CD4-positive, alpha-beta T cell treated with Interleukin-15 for 4 hours (primary cell): ENCODE measurements at places on chromosomes 4 and X.

DNA sequence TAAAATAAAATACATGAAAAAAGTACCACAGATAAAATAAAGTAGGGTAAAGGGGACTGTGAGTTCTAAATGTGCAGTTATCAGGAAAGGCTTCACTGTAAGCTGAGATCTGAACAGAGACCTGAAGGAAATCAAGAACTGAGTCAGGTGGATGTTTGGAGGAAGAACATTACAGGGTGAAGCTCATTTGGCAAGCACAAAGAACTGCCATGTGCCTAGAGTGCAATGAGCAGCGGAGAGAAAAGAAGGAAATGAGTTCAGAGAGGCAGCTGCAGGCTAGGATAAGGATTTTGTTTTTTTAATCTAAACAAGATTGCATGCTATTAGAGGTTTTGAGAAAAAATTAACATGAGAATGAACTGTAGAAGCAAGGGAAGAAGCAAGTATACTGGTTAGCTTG, 373.1 kb downstream of the STPG2 start:
- no peak for DNase-seq

- no peak for DNase-seq
Measured at GRCh38 chr4:131207589-131207988, 1941.5 kb upstream of the PCDH10 start.

GRCh38 chrX:46325312-46325877, 219.8 kb downstream of the ZNF674 start:
- DNase-seq: peak; percentile 18

DNA sequence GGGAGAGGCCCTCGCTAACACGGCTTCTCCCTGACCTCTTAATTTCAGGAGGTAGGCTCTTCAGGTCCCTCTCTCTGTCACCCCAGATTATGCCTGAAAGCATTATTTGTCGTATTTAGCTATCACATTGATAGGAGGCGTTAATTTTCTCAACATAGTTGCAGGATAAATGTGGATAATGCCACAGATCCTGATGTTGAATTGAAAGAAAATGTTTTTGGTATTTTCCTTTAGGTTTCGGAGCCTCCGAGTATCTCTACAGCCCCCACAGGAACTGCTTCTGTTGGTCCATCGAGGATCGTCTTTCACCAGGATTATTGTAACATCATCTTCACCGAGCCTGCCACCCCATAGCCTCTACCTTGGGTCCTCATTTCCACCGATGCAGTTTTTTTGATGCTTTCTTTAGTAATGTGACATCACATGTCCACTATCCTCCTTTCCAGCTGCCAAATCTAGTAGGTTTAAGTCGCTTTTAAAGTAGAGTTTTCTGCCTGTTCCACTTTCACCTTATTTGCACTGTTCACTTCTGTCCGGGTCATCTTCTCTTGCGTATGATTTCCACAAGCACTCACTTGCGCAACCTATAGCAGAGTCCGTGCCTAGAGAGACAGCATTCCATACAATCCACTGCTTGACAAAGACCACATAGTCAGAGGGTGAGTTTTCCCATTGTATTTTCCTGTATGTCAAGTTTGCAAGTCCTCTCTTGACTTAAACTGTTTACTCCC, 665 bp downstream of the TIGD2 start:
- DNase-seq: no peak

DNA sequence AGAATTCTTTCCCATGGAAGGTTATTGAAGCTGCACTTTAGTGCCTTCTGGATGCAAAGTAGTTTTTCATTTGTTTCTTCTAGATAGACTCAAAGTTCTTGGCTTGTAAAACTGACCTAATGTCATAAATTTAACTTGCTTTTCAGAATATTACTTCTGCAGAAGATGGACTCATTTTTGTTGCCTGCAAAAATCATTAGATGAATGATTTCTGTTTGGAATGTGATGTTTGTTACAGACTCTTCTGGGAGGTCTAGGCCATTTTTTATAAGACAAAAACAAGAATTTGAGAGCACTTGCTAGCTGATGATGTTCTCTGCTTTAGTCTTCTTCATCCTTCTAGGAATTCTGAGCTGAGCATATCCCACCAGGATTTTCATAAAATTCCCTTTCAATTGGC, 308.6 kb upstream of the GIMD1 start:
- no peak for DNase-seq

DNA sequence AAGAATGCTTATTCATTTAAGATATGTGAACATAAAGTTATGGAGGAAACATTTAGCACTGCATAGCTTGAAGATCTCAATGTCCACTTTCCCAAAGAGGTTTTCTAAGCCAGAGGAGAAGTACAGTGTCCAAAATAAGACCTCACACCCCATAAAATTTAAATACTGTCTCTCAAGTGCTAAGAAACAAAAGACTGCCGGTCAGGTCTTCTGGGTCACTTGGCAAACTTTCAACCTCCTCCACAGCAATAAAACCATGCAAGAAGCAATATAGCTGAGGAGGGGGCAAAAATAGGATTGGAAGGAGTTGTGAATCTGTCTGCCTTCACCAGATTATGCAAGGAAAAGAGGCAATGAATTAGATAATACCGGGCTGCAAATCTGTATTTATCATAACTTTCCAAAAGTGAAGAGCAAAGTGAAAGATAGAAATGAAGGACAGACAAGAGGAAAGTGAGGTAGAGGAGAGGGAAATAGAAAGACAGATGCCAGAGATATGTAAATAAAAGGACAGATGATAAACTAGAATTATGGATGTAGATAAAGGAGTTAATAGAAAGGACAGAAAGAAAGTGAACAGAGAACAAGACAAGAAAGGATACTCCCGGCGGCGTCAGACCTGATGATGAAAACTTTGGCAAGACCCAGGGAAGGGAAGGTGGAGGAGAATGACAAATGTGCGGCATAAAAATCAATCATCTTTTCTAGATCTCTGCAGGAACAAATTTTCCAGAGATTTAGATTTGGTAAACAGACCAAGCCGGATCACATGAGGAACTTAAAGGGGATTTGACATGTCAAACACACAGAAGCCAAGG, 152.7 kb upstream of the FAM241A start:
- DNase-seq: no peak

DNA sequence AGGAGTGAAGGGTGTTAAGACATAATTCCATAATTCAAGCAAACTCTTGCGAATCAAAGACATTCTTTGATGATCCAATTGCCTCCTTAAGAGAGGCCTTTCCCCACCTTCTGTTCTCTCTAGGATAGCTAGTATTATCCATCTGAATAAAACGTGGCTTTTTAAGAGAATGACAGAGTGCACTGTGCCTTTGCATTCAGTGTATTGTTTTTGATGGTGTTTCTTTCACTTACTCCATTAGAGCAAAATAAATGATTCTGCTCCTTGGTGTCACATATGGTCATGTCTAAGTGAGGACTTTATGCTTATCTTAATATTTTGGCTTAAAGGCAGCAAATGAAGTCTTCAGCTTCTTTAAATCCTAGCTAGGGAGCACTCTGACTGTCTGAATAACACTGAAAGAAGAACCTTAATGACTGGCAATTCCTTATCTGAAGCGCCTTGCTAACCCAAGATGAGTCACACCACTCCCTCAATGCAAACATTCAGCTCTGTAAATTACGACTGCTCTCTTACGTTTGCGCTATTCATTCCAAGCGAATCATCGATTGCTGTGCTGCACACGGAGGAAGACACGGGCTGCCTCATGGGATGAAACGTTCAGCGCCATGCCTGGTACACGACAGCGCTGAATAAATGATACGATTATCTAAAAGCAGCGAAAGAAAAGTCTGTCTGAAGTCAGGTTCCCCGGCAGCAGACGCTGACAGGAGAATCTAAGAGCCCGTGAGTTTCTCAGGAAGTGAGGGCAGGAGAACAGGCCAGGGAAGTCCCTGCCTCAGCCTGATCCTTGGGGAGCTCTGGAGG, 35.1 kb upstream of the GEMIN8 start:
- DNase-seq: no peak

GRCh38 chr4:15451181-15451865, 18.4 kb upstream of the CC2D2A start:
- no peak for DNase-seq

GRCh38 chrX:21581479-21581878, 76.7 kb downstream of the KLHL34 start:
- no peak for DNase-seq

DNA sequence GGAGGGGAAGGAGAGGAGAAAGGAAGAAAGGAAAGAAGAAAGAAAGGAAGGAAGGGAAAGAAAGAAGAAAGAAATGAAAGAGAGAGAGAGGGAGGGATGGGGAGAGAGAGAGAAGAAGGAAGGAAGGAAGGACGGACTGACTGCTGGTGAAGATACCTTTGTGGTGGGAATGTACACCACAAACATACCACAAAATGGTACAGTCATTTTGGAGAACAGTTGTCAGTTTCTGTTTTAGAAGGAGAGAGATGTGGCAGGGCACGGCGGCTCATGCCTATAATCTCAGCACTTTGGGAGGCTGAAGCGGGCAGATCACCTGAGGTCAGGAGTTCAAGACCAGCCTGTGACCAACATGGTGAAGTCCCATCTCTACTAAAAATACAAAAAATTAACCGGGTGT, 40.0 kb upstream of the SHISA3 start:
- DNase-seq: no peak

DNA sequence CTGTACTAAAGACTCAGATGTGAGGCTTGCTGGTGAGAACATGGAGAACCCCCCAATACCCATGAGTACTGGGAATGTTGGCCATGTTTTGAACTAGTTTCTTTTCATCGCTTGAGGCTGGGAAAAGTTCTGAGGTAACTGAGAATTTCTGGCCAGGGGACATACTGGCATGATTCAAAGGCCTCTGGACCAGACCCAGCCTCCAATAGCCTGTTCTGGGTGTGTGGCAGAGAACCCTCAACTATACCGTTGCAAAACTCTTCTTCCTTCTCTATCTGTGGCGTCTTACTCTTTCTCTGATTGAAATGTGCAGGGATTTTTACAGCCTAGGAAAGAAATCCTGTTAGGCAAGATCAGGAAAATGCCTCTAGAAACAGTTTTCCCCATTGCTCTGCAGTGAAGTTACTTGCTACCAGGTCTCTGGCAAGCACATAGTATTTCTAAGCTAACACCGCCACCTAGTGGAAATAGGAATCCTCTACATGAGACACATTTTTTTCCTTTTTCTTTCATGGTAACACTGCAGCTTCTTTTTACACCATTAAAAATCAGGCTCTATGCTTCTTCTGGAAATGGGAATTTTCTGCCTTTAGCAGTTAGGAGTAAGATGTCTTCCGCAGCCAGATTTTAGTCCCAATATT, 170.7 kb upstream of the ZCCHC13 start:
- peak; percentile 45 for DNase-seq

- peak; percentile 40 for DNase-seq
Measured at GRCh38 chr4:83503974-83504373, 19.1 kb upstream of the ABRAXAS1 start.

- DNase-seq: no peak
Measured at GRCh38 chr4:18012134-18012806, 9.3 kb downstream of the LCORL start.

DNA sequence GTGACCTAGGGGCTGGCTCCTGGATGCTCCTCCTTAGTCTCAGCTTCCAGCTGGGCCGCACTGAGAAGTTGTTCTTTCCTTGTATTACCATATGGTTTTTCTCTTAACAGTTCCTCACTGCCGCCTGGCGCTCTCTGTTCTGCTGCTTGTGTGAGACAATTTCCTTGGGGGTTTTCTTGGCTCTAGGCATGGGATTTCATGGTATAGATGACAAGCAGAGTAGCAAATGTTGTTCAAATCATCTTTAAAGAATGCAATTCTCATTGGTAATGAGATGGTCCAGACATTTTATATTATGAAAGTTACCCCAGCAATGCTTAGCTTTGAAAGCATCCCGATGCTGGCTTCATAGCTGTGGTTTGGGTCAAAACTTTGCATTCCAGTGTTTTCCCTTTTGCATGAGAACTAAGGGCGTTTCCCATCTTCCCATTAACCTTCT, 37.6 kb downstream of the SEPTIN11 start:
- DNase-seq: no peak

GRCh38 chr4:181618896-181619295, 624.3 kb upstream of the TENM3 start:
- no peak for DNase-seq

DNA sequence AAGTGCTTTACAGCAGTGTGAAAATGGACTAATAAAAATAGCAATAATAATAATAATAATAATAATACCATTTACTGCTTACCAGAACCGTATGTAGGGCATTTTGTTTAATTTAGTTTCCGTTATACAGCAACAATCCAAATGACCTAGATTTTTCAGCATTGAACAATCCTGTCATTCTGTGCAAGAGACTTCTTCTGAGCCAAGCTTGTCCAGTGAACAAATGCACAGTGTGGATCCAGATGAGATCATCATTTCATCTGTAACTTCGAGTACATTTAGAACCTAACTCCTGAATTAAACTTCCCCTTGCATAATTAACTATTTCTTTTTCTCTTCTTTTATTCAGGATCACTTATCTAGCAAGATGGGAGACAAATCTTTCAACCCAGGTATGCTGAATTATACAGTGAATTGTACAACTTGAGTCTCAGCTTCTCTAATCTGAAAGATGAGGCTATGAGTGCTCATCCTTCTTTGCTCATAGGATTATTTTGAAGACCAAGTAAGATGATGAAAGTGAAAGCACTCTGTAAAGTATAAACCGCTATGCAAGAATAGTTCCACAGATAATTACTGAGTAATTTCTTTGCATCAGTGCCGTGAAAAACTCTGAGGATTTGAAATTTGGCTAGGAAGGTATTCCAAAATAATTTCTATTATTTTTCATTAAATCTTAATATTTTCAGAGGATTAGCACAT, 6.6 kb downstream of the CLNK start:
- DNase-seq: no peak

DNA sequence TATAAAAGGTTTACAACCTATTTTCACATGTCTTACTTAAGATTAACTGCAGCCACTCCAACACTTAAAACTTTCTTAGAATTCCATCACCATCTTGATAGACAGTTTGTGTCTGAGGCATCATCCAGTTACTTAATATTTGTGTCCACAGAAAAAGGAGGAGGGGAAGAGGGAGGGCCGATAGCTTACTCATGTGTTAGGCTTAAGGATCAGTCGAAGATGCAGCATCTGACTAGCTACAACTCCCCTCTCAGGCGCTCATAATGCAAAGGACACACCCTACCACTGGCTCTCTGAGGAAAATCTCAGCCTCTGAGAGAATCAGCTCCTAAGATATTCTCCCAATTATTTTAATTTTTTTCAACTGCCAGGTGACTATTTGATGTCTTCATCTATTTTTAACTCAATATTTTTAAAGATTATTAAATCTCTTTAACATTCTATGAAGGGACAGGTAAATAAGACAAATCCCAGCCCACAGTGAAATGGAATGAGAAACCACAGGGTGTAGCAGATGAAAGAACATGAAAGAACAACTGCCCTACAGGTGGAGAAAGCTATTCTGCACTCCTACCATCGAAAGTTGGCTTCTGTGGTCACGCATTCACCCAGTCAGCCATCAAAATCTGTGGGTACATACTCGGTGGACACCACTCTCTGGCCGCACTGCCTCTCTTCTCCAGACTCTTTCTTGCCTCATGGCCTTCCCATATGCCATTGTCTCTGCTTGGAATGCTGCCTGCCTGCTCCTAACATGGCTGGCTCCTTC, 48.0 kb downstream of the ARAP2 start:
- DNase-seq: no peak
